Activated T-cell treated with anti-CD3 and anti-CD28 coated beads, Interleukin-2, amount 50 U/mL, for 1 hour (primary cell): ENCODE measurements at places on chromosomes 12 and 14.

GRCh38 chr14:91035855-91036254, 24.6 kb downstream of the RPS6KA5 start:
- no peak for DNase-seq

DNA sequence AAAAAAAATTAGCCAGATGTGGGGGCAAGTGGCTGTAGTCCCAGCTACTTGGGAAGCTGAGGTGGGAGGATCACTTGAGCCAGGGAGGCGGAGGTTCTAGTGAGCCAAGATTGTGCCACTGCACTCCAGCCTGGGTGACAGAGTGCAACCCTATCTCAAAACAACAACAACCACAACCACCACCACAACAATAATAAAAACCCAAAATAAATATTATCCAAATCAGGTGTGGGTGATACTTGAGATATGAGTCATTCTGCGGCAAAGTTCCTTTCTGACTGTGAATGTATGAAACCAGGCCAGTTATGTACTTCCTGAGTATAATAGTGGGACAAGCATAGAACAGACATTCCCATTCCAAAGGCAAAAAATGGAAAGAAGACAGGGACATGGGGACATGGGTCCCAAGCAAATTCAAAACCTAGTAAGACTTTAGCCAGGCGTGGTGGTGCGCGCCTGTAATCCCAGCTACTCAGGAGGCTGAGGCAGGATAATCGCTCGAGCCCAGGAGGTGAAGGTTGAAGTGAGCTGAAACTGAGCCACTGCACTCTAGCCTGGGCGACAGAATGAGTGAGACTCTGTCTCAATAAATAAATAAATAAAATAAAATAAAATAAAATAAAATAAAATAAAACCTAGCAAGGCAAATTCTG, 9.7 kb upstream of the ERC1 start:
- no peak for DNase-seq

- DNase-seq: no peak
Measured at GRCh38 chr14:92600318-92601053, 86.9 kb downstream of the RIN3 start.

DNA sequence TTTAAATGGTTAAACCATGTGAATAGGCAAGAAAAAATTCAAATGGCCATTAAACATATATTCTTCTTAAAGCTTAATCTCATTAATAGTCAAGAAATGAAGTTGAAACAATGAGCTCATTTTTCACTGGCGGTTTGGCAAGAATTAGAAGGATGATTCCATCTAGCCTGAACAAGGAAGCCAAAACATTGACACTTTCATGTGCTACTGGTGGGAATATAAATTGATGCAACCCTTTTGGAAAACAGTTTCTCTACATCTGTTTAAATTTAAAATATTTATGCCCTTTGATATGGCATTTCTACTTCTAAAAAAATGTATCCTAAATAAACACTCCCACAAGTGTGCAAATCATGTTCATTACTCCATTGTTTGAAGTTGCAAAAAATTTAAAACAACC, 174.7 kb upstream of the HIF1A start:
- no peak for DNase-seq

- no peak for DNase-seq
Measured at GRCh38 chr12:632102-632696, 31.0 kb downstream of the NINJ2 start.

- no peak for DNase-seq
Measured at GRCh38 chr12:6249580-6249979, 49.4 kb downstream of the CD9 start.

DNA sequence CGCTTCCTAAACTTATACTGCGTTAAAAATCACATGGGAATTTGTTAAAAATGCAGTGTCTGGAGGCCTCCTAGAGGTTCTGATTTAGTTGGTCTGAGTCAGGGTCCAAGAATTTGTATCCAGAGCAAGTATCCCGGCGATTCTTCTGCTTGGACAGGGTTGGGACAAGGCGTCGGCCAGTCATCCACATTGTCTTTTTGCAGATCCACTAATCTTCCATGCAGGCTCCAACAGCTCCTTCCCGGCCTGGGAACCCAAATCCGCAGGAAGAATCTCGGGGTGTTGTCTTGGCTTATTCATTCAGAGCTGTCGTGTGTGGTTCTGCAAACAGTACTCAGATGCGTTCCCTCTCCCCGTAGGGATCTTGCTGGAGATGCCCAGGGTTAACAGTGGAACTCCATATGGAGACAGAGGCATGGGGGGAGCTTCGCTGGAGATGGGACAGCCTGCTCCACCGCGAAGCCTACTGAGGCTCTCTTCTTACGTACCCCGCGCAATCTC, 25.3 kb downstream of the GPRC5D start:
- no peak for DNase-seq

DNA sequence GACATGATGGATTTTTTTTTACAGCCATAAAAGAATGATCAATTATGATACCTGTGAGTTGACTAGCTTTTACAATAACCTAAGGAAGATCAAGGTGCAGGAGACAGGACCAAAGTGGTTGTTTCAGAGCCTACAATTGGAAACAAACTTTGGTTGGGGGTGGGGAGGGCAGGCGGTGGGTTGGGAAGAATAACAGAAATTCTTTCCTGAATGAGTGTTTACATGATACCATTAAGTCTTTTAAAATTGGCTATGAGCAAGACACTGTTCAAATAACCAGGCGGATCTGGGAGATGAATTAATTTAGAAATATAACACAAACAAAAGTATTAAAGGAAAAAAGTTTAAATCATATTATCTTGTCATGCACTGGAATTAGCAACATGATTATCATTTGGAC, 7.2 kb downstream of the NFYB start:
- DNase-seq: no peak

DNA sequence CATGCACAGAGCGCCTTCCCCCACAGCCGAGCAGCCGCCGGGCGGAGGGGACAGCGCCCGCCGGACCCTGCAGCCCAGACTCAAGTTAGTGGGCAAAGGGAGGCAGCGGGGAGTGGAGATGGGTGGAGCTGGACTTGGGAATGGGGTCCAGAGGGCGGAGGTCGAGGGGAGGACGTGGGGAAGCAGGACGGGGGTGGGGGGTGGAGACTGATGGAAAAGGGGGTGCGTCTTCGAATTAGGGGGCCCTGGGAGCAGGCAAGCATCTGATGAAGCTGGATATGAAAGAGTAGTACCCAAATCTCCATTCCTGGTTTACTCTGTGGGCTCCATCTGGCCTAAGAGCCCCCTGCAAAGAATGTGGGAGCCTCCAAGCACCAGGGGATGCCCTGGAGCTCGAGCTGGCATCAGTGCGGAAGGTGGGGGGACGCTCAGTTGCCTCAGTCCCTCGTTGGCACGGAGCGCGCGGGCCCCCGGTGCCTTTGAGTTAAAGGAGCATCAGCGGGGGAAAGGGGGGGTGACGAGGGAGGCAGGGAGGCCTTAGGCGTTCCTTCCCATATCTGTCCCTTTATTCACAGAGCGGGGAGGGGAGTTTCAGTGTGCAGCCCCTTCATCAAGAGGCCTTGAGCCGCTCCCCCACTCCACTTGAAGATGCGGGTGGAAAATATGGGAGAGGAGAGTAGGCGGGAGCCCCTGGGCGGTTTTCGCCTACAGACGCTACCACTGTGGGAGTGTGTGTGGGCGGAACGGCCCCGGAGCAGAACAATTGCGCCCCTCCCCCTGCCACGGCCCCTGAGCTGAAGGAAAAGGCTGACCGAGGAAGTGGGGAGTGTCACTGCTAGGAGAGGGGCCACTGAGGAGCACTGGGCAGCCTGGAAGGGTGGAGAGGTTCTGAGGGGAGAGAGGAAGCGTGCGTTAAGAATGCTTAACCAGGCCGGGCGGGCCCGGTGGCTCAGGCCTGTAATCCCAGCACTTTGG, 644 bp downstream of the NAB2 start:
- DNase-seq: peak; percentile 60

DNA sequence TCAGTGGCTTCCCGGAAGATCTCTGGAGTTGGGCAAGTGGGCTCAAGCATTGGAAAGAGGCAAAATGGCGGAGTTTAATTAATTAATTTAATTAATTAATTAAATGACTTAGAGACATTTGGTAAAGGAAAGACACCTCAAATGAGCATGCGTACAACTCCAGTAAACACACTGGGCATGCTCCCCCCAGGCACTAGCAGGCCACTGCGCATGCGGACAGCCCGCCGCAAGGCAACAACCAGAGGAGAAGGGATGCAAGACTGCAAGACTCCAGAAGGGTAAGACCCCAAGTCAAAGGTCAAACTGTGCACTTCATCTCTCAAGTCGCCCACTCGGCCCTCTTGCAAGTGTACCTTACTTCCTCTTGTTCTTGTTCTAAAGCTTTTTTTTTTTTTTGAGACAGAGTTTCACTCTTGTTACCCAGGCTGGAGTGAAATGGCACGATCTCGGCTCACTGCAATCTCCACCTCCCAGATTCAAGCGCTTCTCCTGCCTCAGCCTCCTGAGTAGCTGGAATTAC, 57.8 kb upstream of the PSMC1 start:
- no peak for DNase-seq

DNA sequence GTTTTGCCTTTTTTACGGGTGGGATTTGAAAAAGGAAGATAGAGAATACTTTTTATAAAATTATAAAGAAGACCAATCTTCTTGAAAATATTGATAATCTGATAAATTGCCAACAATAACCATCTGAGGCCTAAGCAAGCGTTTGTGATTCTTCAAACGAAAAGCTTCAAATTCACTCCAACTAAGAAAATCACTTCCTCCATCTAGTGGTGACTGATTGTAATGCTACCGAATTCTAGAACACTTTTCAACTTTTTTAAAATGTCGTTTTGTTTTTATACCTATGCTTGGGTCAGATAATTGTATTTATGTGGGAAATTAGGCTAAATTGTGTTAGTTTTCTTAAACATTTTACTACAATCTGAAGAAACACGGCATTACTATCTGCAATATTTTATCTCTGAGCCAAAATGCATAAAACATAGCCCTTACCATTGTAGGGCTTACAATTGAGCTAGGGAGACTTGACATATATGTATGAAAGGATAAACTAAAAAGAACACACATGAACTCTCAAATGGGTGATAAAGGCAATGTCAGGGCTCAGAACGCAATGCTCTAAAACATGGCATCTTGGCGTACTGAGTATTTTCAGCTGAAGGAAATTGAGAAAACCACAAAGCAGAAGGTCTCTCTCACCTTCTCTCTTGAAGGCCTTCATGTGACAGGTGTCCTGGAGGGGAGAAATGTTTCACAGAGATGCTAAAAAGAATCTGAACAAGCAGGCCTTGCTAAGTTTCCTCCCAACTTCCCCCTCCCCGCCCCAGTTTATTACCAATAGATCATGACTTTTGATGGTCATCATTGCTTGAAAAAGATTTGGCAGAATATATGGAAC, 36.8 kb upstream of the G2E3 start:
- no peak for DNase-seq

DNA sequence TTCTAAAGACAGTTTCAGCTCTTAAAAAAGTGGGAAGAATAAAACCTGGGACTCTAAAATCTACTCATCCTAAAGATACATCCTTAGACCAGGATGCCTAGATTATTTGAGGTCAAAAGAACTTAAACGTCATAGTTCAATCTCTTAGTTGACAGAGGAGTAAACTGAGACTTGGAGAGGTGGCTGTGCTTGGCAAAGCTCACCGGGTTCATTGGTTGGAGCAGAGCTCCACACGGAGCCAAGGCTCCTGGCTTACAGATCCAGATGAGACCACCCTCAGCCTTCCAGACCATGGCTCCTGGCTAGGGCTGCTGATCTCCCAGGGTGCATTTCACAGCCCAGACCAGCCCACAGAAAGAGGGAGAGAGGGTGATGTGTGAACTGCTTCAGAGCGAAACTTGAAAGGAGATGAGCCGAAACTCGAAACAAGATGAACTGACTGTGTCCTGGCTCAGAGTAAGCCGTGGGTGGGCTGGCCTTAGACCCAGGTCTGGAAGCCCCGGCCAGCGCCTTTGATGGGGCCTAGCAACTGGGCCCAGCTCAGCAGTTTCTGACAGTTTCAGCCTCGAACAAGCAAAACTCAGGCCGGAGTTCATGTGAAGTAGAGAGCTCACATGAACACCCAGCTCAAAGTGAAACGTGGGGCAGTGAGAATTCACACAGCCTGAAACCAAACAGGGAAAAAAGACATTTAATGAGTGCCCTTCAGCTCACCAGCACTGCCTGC, 1044.8 kb downstream of the BCL11B start:
- DNase-seq: peak; percentile 43

DNA sequence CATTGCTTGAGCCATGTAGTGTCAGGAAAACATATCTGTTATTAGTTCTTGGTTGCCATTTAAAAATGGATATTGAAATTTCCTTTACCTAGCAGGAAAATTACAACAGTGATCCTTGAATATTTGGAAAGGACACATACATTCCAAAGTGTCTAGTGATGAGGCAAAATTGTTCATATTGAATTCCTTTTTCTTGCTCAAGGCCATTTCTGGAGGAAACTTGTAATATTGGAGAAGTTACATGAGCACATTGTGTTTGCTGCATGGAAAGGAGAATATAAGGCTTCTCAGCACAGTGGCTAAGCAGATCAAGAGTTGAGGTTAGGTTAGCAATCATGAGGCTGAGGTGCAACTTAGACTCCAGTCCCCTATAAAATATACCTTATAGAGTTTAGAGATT, 121.9 kb downstream of the PDE3A start:
- DNase-seq: no peak

DNA sequence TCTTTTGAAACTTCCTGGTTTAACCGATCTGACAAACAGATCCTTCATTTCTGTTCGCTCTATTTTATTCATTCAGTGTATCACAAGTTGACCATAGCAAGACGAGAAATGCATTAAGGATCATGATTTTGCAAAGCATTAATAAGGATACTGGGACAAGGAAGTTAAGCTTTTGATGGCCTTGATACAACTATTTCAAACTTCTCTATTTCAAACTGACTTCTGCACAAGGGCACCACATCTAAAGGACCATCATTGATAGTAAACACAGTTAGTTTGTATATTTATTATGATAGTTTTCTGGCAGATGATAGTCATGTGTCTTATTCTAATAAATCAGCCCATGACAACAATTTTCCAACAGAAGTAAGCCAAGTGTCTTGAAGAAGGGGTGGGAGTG, 25.8 kb upstream of the PLXNC1 start:
- DNase-seq: no peak

- no peak for DNase-seq
Measured at GRCh38 chr12:45098766-45099165, 47.9 kb upstream of the DBX2 start.

DNA sequence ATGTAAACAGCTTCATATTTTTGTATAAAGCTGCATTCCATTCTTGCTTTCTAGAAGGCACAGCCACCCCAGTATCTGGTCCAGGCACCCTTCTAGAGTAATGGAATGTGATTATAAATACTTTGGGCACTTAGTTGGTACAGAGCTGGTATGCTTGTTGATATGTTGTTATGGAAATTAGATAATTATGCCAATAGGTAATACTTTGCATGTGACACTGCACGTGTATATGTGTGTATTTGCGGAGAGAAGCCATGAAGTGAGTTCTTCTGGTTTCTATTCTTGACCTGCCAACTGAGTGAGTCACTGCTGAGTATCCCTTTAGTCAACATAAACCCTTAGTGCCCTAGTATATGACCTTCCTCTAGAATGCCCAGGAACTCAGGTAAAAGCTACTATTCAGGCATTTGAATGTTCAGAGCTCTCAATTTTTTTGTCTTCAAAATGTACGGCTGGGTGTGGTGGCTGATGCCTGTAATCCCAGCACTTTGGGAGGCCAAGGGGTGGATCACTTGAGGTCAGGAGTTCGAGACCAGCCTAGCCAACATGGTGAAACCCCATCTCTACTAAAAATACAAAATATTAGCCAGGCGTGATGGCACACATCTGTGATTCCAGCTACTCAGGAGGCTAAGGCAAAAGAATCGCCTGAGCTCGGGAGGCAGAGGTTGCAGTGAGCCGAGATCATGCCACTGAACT, 6.2 kb upstream of the TCP11L2 start:
- no peak for DNase-seq

- no peak for DNase-seq
Measured at GRCh38 chr12:105330931-105331804, 677 bp downstream of the C12orf75 start.

- DNase-seq: no peak
Measured at GRCh38 chr12:126354633-126355032, 1289.4 kb downstream of the AACS start.
